ENCODE measurements at places on chromosomes 12 and 14.

- no peak for DNase-seq
These were observed 890.2 kb downstream of the FLRT2 start for GRCh38 chr14:86420131-86420530.

DNA sequence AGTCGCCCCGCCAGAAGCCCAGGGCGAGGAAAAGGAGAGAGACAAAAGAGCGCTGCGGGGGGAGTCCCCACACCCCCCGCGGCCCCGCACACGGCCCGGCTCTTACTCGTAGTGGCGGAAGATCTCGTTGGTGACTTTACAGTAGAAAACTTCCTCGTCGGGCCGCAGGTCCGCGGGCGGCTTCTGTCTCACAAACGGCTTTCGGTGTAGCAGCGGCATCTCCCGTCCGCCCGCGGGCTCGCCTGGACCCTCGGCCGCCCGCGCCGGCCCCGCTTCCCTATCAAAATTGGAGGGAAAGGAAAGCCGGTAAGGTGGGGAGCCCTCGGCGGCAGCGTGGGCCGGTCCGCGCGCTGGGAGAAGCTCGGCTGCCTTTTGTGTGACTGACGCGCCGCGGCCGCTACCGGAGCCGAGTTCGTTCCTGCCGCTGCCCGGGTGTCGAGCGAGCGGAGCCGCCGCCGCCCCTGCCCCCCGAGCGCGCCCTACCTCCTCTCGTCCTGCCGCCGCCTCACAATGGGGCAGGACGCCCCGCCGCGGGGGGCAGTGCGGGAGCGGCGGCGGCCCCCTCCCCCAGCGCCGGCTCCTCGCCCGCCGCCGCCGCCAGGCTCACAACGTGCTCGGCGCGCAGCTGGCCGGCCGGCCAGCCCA is 652 bp downstream of the BAZ1A start:
- no peak for DNase-seq

DNA sequence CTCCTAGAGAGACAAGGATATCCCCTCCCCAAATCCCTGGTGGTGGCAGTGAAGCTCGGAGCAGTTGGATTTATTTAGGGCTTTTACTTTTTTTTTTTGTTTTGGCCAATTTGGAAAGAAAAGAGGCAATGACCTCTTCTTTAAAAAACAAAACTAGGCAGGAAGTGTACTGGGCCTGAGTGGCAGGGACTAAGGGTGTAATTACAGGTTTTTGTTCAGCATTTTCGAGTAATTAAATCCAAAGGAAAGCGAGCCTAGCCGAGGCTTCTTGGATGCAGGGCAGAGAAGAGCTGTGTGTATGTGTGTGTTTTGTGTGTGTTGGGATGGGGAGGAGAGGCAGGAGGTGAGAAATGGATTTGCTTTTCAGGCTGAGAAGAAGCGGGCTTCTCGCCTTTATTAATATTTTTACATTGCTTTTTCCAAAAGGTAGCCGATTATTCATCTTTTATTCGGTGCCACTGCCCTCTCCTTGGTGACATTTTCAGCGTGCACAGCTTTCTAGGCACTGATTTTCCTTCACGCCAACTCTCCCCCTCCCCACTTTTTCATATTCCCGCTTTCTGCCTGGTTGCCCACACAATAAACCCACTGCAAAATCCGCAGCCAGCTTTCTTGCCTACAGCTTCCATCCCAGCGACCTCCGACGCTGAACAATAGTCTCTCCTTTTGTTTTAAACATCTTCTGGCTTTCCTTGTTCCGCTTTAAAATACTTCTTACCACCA is 8.9 kb upstream of the IRF2BPL start:
- DNase-seq, result no peak

GRCh38 chr12:59580050-59580449 is 15.8 kb upstream of the SLC16A7 start:
- DNase-seq, result no peak

DNA sequence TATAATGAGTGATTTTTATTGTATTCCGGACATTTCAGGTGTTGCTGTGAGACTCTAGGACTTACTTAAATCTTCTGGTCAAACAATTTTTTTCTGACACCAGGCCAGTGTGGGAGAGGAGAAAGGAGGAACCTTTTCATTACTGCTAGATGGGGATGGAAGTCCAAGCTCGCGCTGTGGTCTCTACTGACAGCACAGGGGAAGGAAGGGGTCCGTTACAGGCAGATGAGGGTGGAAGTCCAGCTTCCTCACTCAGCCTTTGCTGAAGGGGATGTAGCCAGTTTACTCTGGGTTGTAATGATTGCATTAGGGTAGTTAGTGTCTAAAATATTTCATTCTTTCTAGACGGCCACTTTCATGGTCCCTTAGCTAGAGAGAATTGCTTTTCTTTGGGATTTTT is 26.3 kb upstream of the ST8SIA1 start:
- DNase-seq, result no peak

DNA sequence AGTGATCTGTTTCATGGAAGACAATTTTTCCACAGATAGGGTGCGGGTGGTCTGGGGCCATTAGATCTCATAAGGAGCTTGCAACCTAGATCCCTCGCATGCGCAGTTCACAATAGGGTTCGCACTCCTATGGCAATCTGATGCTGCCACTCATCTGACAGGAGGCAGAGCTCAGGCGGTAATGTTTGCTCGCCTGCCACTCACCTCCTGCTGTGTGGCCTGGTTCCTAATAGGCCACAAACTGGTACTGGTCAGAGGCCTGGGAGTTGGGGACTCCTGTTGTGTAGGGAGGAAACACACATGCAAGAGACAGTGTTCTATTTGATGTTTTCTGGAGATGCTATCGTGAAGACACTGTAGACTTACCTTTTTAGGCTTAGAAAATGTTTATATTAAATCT is 77.0 kb upstream of the FGD4 start:
- no peak for DNase-seq

DNA sequence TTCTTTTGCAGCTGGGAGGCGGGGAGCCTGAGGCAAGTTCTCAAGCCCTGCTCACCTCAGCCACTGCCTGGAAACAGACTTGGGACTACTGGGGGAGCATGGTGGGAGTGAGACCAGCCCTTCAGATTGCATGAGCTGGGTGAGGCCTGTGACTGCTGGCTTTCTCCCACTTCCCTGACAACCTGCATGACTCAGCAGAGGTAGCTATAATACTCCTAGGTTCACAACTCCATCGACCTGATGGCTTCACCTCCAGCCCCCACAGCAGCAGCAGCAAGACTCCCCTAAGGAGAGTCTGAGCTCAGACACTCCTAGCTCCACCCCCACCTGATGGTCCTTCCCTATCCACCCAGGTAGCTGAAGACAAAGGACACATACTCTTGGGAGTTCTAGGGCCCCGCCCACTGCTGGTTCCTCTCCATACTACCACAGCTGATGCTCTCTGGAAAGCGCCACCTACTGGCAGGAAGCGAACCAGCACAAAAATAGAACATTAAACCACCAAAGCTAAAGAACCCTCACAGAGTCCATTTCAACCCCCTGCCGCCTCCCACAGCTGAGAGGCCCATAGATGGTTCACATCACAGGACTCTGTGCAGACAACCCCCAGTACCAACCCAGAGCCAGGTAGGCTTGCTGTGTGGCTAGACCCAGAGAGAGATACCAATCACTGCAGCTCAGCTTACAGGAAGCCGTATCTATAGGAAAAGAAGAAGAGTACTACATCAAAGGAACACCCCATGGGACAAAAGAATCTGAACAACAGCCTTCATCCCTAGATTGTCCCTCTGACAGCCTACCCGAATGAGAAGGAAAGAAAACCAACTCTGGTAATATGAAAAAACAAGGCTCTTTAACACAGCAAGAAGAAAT is 68.7 kb downstream of the RPAP3 start:
- no peak for DNase-seq

DNA sequence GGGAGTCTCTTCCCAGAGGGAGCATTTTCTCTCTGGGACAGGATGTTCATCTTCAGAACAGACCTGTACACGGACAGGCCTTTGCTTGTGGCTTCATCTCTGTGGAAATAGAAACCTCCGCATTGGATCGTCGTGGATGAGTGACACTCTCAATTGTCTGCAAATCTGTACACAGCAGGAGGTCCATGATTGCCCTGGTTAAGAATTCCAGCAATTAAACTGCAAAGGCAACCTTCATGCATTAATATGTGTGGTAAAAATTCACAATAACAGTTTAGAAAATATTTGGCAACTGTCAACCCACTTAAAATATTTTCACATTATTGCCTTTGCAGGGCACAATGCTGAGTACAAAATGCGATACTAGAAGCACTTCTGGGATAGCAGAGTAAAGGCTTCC is 149.8 kb upstream of the SFSWAP start:
- no peak for DNase-seq

- no peak for DNase-seq
These were observed 30.5 kb upstream of the CCND2 start for GRCh38 chr12:4243091-4243490.

DNA sequence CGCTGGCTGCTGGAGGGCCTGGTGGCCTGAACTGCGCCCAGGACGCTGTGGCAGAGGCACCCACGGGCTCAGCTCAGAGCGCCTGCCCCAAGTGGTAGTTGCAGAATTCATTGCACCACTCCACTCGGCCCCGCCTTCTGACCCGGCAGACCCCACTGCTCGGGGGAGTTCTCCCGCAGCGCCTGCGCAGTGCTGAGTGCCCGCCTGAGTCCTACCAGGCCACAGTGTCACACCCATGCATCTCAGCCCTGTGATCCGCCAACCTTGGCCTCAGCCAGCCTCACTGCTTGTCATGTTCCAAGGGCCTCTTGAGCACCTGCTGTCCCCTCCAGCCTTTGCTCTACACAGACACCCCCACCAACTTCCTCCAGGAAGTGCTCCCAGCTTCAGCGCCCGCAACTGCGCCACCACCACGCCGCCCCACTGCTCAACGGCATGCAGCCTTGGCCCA is 12.2 kb downstream of the DEGS2 start:
- no peak for DNase-seq

GRCh38 chr12:57031138-57031725 is 14.9 kb upstream of the TAC3 start:
- DNase-seq, result no peak

DNA sequence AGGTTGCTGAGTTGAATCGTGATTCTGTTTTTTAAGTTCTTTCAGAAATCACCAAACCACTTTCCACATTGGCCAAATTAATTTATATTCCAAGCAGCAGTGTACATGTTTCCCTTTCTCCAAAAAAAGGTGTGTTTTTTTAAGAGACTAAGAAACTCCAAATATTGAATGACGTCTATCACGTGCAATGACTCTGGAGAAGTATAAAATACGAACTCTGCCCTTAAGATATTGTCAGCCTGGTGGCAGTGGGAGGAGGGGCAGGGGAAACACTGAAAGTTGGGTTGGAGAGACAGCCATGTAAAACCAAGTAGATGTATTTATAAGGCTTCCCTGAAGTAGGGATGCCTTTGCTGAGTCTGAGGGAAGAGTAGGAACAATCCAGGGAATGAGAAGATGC is 50.1 kb upstream of the DHRS4 start:
- DNase-seq, result no peak

DNA sequence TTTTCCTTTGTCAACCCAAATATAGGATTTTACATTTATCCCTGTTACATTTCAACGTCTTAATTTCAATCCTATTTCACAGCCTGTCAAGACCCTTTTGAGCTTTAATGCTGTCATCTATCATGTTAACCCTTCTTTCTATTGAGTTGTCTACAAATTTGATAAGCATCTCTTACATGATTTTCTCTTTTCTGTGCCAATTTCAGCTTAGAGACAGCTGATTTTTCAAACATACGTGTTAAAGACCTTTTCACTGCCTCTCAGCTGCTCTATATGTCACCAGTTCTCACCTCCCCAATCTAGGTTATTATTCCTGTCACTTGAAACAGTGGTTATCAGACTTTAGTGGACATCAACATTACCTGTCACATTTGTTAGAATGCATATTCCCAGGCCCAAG is 181.3 kb downstream of the GXYLT1 start:
- no peak for DNase-seq

- DNase-seq, result no peak
These were observed 9.4 kb downstream of the TNFRSF1A start for GRCh38 chr12:6332459-6332858.

DNA sequence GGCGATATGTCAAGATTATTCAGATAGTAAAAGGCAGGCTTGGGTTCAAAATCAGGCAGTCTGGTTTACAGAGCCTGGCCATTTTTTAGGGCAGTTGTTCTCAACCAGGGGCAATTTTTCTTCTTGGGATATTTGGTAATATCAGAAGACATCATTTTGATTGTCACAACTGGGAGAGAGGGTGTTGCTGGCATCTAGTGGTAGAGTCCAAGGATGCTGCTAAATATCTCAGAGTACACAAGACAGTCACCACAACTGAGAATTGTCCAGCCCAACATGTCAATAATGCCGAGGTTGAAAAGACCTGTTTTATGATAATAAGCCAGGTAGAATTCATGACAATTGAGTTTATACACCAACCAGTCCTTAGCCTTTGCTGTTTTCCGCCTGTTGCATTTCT is 733.9 kb downstream of the NRXN3 start:
- DNase-seq, result no peak

GRCh38 chr12:105212438-105212837 is 23.5 kb downstream of the APPL2 start:
- no peak for DNase-seq

DNA sequence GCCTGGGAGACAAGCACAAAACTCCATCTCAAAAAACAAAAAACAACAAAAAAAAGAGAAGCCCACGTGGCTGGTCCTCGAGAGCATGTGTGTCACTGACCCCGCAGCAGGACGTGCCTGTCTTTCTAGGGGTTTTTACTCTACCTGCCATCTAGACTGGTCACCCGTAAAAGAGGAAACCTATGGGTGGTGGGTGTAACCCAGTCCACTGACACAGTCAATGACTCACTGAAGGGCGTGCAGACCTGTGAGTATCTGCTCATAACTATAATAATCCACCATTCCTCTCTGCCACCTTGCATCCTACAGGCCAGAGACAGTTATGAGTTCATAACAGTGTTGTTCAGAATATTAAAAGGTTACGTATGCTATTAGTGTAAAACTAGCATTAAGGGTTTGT is 4.6 kb downstream of the GOLGA3 start:
- no peak for DNase-seq

DNA sequence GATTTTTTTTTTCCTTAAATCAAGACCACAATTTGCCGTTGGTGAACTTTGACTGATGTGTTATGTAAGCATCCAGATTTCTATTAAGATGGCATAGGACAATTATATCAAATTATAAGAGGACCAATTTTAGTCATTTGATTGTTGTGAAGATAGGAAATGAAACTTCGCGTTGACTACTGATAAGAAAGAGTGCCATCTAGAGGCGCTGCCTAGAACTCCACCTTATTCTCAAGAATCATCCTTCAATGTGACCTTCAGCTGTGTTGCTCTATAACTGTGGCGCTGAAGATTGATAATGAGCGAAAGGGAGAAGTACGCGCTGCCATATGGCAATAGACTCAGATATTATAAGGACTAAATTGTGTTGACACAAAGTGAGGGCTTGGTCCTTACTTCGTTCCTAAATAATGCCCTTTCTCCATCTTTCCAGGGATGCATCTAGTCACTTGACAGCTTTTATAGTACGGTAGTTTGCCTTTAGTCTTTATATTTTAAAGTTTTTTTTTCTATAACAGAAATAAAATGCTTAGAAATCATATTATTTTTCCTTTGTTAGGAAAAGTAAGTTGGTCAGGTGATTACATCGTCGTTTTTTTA is 350.8 kb upstream of the STXBP6 start:
- peak; percentile 15 for DNase-seq

- no peak for DNase-seq
These were observed 192.8 kb downstream of the KLHL28 start for GRCh38 chr14:44768935-44769334.

GRCh38 chr12:131264635-131265034 is 310.9 kb downstream of the ADGRD1 start:
- DNase-seq, result no peak
